ENCODE measurements at places on chromosomes 5 and 9.

- no peak for DNase-seq
Observed at GRCh38 chr5:175257847-175258194, 186.2 kb downstream of the DRD1 start.

GRCh38 chr9:84258371-84258770 is 82.2 kb downstream of the SLC28A3 start:
- DNase-seq = no peak

DNA sequence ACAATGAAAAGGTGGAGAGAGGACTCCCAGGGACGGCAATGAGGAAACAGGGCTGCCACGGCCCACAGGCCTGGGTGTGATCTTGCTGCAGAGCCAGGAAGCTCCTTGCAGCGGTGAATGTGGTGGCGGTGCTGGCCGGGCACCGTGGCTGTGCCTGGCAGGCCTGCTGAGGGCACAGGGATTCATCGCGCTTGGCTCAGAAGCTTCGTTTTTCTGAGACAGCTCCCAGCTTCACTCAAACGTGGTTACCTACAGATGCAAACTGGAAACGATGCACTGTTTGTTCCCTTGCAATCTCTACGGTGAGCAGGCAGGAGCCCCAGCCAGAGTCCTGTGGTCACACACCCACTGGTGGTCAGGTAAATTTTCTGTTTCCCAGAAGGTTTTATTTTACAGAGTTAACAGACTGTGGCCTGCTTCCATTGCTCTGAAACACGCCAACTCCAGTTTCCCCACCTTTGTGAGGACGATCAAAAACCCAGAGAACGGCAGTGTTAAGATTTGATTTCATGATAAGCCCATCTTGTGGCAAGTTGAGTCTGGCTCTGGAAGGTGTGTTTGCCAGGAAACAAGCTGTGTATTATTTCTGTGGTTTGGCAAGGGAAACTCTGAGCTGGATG is 183.9 kb downstream of the AUH start:
- no peak for DNase-seq

GRCh38 chr5:37187465-37187977 is 61.7 kb downstream of the CPLANE1 start:
- DNase-seq = no peak

DNA sequence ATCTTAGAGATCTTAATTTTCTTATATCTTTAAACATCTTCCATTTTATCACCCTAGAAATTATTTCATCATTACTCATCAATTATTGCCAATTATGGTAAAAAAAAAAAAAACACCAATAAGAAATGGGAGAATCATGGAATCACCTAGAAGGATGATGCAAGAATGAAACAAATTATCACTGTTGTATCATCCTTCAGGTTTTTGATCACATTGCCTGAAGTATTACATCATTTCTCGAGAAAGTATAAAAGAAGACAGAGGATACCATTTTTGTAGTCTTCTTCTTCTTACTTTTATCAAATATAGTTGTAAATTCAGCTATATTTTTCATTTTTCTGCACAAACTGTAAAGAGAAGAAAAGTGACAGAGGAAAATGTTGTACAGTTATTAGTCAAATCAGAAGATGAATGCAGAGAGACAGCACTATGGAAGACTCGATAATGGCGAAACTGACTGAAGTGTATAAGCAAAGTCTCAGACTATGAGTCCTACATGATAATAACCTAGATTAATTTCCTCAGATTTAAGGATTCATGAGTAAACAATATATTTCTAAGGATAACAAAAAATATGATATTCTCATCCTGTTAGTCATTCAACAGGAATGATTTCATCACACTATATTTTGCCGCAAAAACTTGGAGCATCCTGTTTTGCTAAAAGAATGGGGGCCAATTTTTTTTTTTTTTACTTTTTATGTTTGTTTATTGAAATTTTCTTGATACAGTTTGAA is 5.9 kb upstream of the STC2 start:
- no peak for DNase-seq

GRCh38 chr9:101132801-101133200 is 104.3 kb downstream of the PLPPR1 start:
- DNase-seq = no peak

GRCh38 chr9:31166516-31166915 is 1217.9 kb upstream of the ACO1 start:
- DNase-seq = peak; percentile 23

DNA sequence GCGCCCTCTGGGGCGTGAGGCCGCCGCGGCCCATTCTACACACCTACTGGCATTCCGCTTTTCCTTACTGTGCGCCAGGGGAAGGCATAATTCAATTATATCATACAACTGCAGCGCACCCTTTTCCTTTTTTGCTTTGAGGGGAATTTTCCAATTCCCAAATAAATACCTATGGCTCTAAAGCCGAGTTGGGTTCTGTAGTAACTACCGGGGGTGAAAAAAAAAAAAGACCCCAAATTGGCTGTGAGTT is 34.1 kb upstream of the NFIB start:
- no peak for DNase-seq

DNA sequence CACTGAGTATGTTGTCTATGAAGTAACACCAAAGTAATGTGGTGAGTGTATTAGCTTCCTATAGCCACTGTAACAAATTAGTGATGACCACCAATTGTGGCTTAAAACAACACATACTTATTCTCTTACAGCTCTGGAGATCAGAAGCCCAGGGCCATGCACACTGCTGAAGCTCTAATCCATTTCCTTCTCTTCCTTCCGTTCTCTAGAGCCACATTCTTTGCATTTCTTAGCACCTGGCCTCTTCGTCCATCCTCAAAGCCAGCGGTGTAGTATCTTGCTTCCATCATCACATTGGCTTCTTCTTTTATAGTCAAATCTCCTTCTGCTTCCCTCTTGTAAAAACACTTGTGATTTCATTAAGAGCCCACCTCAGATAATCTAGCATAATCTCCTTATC is 230.3 kb upstream of the RFX3 start:
- DNase-seq = no peak

DNA sequence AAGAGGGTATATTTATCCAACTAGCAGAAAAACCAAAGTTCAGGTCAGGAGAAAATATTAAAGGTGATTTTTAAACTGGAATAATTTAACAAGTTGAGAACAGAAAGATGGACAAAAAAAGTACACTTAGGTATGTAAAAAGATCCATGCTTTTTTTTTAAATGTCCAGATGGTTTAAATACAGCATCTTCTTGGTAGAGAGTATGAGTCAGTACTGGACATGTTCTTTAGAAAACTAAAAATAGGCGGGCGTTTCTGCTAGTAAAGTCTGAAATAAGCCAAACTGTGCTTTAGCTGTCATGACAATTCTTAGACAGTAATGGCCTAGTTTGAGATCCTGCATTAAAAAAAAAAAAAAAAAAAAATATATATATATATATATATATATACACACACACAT is 255.9 kb upstream of the ST8SIA4 start:
- DNase-seq = no peak

- no peak for DNase-seq
Observed at GRCh38 chr9:116877072-116877471, 190.0 kb downstream of the TRIM32 start.

GRCh38 chr5:10709933-10710332 is 51.1 kb downstream of the DAP start:
- DNase-seq = no peak

DNA sequence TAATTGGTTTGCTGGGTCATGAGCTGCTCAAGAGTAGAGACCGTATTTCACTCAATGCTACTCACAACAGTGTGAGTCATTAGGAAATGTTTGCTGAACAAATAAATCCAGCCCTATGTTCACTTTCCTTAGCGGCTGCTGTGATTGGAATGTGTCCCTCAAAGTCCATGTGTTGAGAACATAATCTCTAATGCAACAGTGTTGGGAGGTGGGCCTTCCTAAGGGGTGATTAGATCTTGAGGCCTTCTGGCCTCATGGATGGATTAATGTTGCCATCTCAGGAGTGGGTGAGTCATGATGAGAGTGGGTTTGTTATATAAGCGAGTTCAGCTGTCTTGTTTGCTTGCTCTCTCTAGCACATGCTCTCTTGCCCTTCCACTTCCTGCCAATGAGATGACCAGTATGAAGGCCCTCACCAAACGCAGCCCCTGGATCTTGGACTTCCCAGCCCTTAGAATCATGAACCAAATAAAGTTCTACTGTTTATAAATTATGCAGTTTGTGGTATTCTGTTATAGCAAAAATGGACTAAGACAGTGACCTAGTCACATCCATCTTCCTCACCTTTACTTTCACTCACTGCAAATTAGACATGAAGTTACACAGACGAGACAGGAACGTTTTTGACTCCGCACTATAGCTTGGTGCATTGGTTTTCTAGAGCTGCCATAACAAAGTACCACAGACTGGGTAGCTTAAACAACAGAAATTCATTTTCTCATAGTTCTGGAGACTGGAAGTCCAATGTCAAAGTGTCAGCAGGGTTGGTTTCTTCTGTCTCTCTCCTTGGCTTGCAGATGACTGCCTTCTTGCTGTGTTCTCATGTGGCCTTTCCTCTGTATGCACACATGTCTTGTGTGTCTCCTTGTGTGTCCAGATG is 50.9 kb upstream of the FAM169A start:
- DNase-seq = no peak

GRCh38 chr5:58767104-58767503 is 184.2 kb downstream of the RAB3C start:
- no peak for DNase-seq

- DNase-seq = no peak
Observed at GRCh38 chr9:100170085-100170484, 71.0 kb downstream of the INVS start.

DNA sequence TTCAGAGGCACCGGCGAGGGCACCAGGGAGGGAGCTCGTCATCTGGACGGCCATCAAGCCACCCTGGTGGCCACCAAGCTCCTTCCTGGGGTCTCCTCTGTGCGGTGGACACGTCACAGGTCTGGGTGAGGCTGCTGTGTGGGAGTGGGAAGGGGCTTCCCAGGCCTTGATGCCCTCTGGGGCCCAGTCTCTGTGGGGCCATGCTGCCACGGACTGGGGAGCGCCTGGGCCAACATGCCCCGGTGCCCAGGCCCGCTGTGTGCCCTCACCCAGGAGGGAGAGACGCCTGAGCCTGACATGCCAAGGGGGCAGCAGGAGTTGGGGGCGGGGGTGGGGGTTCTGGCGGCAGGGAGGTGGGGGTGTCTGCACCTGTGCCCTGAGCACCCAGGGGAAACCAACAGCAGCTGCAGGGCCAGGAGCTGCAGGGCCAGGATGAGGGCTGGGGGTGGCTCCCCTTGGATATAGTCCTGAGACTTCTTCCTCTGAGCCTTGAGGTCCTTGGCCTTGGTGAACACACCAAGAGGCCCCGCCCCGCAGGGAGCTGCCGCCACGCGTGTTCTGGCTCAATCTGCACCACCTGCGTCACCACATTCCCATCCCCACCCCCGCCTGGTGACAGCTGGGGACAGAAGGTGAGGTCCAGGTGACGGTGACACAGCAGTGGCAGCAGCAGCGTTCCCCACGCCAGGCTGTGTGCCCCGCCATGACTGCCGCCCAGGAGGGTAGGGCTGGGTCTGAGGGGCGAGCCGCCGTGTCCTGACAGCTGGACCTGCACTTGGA is 15.3 kb upstream of the SEC16A start:
- no peak for DNase-seq

GRCh38 chr5:180373454-180373853 is 20.3 kb upstream of the GFPT2 start:
- DNase-seq = no peak

- no peak for DNase-seq
Observed at GRCh38 chr9:40909821-40910220, 218.7 kb downstream of the FOXD4L6 start.

DNA sequence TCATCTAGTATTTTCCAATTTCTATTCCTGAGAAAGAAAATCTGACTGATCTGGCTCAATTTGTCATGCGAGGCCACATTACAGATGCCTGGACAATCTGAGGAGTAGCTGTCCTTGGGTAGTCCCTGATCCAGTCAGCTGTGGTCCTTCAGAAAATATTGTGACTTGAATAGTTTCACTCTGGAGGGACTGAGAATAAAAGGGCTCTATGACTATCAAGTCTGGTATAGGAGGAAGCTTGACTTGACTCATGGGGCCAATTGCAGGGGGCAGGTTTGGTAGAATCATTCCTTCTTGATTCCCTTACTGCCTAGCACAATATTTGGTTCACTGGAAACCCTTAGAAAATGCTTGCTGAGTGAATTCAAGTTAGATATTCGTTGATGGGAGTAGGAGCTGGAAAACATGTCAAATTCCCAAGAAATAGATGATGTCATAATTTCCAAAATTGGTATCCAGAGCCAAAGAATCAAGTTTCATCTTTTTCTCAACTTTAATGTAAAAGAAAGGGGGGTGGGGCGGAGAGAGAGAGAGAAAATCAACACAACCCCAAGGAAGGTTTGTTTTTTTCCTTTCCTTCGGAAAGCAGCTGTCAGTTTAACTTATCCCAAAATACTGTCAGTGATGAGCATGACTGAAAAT is 32.4 kb upstream of the STX17 start:
- DNase-seq = no peak

- no peak for DNase-seq
Observed at GRCh38 chr9:95815961-95816360, 59.5 kb upstream of the ERCC6L2 start.

DNA sequence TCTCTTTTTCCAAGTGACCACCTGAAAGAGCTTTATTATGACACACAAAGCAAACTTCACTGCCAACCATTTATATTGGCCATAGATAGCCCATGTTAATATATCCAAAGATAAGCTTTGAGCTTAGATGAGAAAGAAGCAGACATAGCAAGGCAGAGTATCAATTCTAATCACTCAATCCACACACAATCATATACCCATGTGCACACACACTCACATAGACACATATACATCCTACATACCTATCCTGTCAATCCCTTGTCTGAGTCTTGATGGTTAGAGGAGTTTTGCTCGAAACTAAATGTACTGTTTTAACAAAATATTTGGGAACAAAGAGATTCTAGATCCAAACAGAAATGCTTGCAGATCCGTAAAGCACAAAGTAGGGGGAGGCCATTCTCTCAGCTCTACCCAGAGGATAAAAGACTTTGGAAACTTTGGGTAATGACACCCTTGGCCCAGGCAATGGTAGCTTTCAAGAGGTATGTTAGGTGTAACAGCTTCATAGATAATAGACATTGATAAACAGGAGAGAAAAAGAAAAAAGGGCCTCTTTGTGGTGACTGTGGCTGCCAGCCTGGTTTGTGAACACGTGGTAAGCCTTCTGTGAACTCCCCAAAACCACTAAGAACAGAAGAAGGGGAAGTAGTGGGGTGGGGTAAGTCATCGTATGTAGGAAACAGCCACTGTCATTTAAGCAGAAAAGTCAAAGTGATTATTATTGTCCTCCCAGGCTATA is 121.6 kb downstream of the TLR4 start:
- no peak for DNase-seq

DNA sequence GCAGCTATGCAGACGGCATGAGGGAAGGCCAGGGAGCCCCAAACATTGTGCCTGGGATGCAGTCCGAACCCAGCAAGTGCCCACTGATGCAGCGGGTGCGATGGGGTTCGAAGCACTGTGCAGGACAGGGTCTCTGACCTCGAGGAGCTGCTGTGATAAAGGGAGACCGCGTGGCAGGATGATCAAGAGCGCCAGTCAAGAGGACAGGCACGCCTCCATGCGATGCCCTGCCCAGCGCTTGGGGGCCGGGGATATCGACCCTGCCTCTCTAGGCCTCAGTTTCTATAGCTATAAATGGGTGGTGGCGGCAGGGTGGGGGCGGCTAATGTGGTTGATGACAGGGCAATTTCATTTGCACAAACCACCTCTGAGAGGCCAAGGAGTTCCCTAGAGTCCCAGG is 84.7 kb upstream of the BARHL1 start:
- no peak for DNase-seq

All from right hindlimb (tissue), 1 donor.